ENCODE measurements at places on chromosomes 7 and 10.

GRCh38 chr7:101390901-101391301 lies 28.2 kb downstream of the COL26A1 start:
- no peak for DNase-seq

DNA sequence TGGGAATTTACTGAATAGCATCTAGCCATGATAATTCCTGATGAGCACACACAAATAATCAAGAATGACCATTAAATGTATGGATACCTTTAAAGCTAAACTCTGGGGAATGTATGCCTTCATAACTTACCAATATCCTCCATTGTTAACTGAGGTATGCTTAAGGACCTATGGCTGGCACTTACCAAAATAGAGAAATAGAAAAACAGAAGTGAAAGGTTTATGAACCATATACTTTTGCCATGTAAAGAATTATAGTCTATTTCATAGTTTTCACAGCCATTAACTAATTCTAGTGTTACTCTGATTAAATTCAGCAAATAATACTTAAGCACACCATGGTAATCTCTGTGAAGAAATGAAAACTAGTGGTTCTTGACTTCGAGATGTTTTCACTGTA lies 1360.6 kb upstream of the LRRTM3 start:
- DNase-seq = no peak

DNA sequence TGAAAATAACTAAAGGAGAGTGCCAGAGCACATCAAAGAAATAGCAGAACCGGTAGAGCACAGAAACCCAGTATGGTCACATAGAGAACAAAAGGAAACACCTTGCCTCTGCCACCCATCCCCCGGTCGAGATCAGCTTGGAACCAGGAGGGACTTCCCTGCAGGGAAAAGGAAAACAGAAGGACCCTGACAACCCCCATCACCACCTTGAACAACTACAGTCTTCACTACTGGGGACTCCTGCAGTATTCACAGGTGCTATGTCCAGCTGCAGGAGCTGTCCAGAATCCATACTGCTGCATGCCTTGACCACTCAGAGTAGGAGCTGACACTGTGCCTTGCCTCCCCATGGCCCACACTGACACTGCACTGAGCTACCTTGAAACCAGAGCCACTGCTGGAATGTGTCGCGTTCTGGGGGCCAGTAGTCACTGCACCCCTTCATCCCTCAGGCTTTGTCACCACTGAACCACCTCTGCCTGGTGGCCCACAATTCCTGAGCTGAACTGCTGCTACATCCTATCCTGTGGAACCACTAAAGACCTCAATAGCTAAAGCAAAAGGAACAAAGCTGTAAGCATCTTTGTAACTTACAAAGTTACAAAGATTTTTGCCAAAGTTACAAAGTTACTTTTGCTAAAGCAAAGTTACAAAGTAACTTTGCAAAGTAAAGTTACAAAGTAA lies 66.8 kb downstream of the TRIL start:
- DNase-seq = no peak

DNA sequence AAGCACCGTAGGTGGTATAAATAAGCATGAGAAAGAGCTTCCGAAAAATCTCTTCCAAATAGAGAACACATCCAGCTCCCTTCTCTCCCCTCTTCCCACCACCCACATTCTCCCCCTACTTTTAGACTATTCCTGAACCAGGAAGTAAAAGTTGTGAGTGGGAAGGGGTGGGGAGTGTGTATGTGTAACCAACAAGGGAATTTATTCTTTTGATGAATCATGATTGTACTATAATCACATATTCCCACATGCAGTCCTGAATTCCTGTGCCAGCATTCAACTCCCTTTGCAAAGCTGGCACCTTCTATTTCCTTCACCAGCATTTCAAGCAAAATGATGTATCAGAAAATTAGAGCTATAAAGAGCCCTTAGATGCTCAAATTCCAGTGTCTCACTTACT lies 230.6 kb upstream of the CHRM2 start:
- DNase-seq = no peak

- DNase-seq = no peak
These were observed 121.7 kb downstream of the DOCK4 start for GRCh38 chr7:112084520-112084971.

DNA sequence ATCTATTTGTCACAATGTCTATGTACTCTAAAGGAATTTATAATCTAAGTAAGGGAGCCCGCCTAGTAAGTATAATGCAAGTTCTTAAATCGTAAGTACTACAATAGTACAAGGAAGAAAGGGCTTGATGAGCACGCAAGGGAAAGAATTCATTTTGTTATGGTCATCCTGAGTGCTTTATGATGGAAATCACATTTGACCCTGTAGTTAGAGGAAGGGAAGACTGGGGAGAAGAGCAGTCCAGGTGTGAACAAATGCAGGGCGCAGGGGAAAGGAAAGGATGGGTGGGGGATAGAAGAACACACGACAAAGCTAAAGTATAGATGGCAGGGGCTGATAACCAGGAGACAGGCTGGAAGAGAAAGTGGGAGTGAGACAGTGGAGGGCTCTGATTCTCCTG lies 88.2 kb upstream of the ARMC3 start:
- no peak for DNase-seq

DNA sequence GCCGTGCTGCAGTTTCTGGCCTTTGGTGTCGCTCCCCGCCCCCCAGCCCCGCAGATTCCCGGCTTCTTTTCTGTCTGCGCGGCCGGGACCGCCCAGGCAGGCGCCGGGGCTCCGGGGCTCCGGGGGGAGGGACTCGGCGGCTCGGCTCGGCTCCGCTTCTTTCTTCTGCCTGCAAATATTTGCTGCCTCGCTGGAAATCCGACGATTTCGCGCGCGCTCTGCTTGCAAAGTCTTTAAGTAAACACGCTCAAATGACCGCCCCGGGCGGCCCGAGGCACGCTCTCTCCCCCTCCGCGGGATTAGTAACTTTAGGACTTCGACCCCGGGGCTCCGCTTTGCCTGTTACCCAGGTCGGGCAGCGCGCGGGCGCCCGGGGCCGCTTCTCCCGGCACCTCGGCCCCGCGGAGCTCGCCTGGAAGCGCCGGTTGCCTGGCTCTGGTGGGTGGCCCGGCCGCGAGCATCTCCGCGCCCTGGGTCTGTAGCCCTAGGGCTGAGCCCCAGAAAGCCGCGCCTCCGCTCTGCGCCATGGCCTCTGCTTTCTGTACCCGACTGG lies 3.9 kb upstream of the GATA3 start:
- DNase-seq = no peak

- DNase-seq = no peak
These were observed 55.8 kb downstream of the PIK3AP1 start for GRCh38 chr10:96664563-96664962.

DNA sequence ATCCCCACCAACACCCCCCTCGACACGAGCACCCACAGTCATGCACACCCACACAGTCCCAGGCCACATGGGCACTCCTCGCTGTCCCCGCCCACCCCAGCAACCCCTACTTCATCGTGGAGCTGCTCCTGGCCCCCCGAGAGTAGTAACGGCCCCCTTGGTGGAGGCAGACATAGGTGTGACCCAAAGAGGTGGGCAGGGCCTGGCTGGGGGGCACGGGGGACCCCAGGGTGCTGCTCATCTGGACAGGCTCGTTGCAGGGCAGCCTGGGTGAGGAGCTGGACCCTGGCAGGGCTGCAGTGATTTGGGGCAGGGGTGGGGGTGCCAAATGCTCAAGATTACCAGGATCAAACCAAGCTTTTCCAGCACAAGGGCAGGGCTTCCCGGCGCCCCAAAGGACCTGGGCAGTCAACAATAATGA lies 42.4 kb upstream of the ZMIZ1 start:
- no peak for DNase-seq

- DNase-seq = no peak
These were observed 17.8 kb upstream of the SLC18A2 start for GRCh38 chr10:117222976-117223692.

- no peak for DNase-seq
These were observed 1.9 kb downstream of the NSUN6 start for GRCh38 chr10:18649364-18649959.
